ENCODE measurements at places on chromosomes 5 and 9.

DNA sequence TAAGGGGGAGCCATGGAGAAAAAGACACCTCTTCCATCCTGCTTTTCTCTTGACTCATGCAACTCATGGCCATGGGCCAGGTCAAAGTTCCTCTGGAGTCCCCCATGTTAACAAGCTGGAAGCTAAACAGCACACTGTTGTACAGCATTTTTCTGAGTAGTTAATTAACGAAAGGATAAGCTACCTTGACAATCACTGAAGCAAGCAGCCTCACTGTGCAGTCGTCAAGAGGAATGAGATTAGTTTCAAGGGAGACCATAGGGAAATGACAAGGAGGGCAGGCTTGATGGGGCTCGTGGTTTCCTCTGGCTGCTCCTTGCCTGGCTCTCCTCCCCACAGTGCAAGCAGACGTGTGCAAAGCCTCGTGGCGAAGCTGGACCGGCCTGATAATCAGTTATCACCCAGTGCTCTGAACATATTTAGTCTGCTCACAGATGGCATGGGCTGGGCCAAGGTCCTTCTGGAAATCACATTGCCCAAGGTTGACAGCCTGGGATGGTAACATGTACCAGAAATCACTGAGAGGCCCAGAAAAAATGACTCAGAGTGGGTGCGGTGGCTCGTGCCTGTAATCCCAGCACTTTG, 209.5 kb downstream of the SLIT3 start:
- DNase-seq, result no peak

DNA sequence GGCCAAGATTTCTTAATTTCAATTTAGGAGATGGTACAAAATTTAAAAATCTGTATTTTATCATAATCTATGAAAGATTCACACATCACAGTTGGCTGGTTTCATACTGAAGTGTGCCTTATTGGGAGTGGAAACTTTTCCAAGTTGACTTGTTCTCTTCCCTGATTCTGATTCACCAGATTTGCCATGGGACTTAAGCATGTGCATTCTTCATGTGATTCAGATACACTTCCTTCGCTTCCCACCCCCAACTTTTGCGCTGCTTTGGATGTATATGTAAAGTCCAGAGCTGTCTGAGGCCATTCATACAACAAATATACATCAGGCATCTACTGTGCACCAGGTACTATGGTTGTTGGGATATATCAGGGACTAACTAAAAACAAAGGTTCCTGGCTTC, 34.4 kb downstream of the CPEB4 start:
- DNase-seq, result no peak

GRCh38 chr9:114185570-114186490, 30.5 kb downstream of the COL27A1 start:
- DNase-seq, result no peak

DNA sequence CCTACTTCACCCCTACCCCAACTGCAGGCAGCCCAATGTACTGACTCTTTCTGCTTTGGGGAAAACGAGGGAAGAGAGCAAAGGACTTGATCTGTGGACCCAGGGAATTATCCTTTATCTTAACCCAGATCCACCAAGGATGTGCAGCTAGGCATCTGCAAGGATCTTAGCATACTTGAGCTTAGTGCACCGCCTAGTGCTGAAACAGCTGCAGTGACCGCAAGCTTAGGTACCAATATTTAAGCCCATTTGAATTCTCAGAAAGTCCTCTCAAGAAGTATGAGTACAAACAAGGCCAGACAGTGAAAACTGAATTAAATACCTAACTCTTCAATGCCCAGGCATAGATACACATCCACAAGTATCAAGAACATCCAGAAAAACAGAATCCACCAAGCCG, 576.7 kb upstream of the ADAMTS16 start:
- DNase-seq, result no peak

DNA sequence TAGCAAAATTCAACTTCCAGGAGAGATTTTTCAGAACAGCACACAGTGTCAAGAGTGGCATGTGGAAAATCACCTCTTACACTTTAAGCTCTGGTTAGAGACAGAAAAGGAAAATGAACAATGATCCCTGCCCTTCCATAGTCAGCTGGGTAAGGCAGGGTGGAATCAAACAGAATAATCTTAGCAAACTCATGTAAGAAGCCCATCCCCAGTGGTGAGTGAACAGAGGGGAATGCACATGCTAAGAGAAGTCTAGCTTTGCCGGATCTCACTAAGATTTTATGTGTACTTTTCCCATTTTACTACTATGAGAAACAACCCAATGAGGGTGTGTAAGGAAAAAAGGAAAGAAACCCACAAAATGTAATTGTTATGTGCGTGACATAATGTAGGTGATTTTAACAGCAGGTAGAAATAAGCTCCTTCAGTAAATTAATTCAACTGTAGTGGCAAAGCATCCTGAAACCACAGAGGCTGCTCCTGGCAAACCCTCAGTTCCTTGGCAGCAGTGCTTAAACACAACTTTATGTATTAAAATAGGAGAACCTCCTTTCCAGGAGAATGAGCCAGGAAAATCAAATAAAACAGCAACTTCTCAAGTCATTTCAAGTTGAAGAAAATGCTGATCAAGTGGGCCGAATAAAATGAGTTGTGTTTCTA, 366.0 kb upstream of the TRPC7 start:
- no peak for DNase-seq

DNA sequence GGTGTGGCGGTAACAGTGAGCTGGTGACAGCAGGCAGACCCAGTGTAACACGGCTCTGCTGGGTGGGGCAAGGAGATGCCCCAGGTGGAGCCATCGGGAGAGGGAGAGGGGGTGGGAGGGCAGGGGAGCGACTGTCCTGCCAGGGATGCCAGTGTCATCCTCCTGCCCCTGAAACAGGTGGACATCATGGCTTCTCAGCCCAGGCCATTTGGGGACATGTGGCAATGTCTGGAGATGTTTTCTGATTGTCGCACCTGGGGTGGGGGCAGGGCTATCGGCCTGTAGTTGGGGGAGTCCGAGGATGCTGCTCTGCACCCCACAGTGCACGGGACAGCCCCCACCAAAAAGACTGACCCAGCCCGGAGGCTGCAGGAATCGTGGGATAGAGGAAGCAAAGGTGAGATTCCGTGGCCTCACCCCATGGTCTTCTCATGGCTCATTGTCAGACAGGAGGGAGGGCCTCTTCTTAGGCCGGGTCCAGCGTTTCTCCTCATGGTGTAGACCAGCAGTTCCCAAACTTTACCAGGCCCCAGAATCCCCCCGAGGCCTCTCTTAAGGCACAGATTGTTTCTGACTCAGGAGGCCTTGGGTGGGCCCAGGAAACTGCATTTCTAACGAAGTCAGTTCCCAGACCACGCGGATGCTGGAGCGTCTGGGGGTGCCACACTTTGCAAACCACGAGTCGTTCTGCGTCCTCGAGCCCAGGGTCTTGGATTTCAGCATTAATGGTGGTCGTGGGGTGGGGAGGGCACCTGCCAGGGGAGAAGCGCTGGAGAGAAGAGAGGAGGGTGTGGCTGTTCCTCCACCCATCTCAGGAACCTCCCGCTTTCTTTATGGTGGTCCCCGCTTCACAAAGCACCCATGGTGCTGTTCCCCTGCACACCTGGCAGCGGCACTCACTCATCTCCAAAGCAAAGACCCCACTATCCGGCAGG, 11.0 kb downstream of the COL5A1 start:
- DNase-seq, result no peak

- no peak for DNase-seq
Observed at GRCh38 chr5:72511366-72511765, 4.2 kb upstream of the ZNF366 start.

- no peak for DNase-seq
Observed at GRCh38 chr5:111865356-111865755, 108.4 kb upstream of the NREP start.

GRCh38 chr5:83724935-83725334, 4.3 kb upstream of the HAPLN1 start:
- DNase-seq, result no peak

- no peak for DNase-seq
Observed at GRCh38 chr5:73118391-73118973, 1.9 kb upstream of the TMEM171 start.

DNA sequence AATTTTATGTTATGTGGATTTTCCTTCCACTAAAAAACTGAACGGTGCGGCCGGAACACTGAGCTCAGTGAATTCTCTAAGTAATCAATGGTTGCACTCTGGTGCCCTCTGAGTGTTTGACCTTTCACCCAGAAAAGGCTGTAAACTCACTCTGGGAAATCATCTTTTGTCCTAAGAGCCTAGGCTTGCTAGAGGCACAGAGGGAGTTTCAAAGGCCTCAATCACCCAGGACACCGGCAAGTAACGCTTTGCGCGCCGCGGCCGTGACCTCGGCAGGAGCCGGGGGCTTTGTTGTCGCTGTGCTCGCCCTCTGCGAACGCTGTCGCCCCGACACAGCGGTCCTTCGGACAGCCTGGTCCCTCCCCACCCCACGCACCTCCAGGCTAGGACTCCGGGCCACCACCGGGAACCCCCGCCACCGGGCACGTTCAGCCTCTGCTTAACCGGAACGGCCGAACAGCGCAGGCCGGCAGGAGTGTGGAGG, 703 bp downstream of the ISCA1 start:
- DNase-seq, result no peak
